Activated CD4-positive, alpha-beta T cell treated with anti-CD3 and anti-CD28 coated beads, Interleukin-10, Interleukin-2, amounts not matched to agents 100 ng/mL and 50 ng/mL, durations not matched to agents 16 hours and 8 hours (primary cell): ENCODE measurements at places on chromosomes 4 and X.
A peak's percentile ranks its signal among the peaks of the same experiment; 100 is the strongest.

DNA sequence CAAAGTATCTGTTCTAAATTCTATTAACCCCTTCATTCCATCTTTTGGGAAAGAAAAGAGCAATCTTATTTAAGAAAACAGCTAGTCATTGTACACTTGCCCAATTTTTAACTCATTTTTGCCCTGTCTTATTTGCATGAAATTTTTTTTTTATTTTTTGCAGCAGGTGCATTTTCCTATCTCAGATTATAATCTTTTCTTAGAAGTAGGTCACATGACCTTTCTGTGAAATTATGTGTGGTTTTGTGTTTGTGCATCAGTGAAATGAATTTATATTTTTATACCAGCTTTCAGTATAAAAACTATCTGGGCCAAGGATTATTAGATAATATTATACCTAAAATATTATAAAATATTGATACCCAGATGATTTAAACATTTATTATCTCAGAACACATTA is 145.6 kb downstream of the INPP4B start:
- no peak for DNase-seq

DNA sequence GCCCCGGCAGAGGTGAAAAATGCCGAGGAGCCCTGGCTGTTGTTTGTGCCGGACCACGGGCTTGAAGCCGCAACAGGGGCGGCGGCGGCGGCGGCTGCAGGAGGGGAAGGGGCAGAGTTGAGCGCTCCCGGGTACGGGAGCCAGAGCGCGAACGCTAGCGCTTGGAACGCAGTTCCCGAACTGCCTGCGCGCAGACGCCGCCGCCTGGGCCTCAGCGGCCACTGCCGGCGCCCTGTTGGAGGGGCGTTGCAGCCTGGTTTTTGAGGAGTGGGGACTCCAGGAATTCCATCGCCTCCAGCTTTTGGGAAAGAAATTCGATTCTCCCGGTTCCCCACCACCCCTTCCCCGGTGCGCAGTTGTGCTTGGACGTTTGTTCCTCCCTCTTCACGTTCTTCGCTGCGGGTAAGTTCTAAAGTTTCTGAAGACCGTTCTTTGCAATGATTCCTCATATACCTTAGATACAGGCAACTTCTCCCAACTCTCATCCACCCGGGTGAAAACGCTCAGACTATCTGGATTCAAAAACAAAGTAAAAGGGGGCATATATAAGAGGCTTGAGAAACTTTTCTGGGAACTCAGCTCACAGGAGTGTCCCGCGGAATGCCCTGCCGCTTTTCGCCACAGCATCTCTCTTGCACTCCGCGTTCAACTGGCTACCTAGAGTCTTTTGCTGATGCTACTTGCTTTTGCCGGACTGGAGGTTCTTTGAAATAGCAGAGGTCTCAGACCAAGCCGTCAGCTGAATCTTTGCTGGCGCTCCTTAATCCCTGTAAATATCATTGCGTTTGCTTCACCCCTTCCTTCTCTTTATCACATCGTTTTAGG is 1.0 kb downstream of the FAT4 start:
- peak; percentile 9 for DNase-seq

- no peak for DNase-seq
Measured at GRCh38 chr4:10179957-10180602, 63.5 kb upstream of the WDR1 start.

DNA sequence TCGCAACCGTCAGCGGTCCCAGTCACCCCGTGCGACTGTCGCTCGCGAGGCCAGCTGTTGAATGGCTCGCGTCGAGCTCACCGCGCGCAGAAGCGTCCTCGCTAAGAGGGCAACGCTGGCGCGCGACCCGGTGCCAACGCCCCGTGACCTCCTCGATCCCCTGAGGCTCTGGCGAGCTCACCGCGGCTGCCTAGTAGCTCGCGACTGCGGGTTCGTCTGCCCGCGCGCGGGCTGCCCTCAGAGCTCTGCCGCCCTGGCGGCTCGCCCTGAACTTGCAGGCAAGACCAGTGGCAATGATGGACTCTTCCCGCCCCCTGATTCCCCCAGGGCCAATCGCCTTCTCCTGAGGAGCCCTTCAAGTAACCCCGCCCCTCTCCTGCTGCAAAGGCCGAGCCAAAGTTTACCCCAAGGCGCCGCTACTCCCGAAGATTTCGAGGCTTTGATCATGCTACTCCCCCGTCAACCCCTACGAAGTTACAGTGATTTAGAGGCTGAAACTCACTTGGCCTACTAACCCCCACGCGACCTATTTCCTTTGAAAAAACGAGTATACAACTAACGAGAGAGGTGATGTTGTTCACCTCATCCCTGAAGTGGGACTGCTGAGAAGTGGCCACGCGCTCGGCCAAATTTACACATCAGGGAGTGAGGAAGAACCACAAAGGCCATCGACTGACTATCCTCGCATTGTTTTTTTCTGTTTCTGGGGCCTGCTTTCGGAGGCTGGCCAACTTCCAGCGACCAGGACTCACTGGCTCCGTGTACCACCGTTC is 37.5 kb downstream of the PGRMC1 start:
- peak; percentile 74 for DNase-seq

DNA sequence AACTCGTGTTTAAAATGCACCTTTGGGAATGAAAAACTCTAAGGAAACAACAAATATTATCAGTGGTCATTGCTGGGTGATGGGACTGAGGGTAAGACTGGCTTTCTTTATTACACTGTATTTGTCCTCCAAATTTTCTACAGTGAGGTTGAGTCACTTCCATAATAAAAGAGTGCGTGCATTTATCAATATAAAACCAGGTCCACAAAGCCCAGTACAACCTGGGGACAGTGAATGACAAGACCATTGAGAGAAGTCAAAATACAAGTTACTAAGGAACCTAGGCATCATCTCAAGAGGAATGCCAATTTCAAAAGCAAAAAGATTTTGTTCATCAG is 76.4 kb downstream of the MAGED4 start:
- no peak for DNase-seq

DNA sequence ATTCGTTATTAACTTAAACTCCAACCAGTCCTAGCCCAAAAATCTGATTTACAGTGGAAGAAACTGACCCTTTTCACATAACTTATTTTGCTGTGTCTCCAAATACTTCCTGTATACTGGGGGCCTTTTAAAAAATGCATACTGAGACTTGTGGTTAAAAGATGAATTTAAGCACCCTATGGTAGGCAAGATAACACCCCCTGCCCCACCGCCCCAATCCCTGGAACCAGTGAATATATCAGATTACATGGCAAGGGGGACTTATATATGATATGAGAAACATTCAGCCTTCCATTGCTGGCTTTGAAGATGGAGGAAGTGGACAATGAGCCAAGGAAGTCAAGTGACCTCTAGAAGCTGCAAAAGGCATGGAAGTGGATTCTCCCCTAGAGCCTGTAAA is 3.1 kb upstream of the CLCN3 start:
- no peak for DNase-seq

DNA sequence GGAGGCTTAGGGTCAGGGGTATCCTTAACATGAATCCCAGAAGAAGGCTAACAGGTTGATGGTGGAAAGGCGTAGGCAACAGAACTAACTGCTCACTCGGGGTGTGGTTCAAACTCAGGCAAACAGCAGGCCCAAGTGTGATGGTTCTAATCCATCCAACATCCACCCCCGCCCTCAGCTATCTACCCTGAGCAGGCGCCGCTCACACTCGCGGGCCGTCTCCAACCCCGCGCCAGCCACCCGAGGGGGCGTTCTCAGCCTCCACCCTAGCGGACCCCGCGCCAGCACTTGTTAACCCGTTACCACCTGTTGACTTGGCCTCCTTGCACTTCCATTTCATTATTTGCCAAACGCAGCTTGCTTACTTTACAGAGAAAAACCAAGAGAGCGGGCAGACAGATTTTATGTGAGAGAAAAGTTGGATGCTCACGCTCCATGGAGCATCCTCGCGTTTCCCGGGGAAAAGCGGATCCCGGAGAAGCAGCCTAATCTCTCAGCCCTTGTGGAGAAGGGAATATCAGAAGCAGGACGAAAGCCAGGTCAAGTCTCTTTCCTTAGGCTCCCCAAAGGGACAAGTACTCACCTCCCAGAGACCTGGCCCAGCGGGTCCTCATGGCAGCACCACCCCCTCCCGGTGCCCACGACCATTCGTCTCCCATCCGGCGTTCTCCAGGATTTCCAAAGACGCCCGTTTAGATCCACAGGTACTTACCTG is 773 bp downstream of the SNCA start:
- DNase-seq: no peak

- no peak for DNase-seq
Measured at GRCh38 chr4:188214861-188215260, 75.6 kb downstream of the TRIML1 start.

- peak; percentile 2 for DNase-seq
Measured at GRCh38 chr4:100736641-100737451, 219.0 kb upstream of the EMCN start.

DNA sequence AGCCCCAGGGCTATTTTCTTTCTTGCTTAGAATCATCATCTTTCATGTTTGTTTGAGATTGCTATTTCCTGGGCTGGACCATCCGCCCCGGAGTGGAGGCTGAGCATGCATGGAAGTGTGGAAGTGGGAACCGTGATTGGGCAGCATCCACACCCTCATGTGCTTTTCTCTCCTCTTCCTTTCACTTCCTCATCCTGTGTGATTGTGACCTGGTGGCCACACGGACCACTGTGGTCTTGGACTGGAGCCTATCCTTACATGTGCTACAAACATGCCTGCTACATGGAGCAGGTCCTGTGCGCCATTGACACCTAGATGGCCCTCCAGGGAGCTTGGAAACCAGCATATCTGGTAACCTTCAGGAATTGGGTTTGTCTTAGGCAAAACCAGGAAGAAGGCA is 175.9 kb upstream of the LCORL start:
- no peak for DNase-seq
